ENCODE measurements at places on chromosomes 3 and 15.

GRCh38 chr15:92629975-92630626 lies 25.5 kb downstream of the FAM174B start:
- no peak for DNase-seq

DNA sequence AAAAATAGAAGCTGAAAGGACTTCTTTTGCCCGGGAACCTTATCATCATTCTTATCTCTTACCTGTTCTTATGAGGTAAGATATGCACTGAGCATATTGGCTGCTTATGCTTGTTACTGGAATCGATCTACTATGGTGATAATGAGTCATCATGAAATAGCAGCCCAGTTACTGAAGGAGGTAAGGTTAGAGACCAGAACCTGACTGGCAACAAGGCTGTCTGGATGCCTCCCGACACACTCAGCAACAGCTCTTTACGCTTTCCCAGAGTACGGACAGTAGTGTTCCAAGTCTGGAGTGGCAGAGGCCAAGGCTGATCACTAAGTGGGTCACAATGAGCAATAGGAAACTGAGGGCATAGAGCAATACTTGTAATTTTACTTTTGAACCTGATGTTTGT lies 314.1 kb downstream of the NLGN1 start:
- DNase-seq, result no peak

DNA sequence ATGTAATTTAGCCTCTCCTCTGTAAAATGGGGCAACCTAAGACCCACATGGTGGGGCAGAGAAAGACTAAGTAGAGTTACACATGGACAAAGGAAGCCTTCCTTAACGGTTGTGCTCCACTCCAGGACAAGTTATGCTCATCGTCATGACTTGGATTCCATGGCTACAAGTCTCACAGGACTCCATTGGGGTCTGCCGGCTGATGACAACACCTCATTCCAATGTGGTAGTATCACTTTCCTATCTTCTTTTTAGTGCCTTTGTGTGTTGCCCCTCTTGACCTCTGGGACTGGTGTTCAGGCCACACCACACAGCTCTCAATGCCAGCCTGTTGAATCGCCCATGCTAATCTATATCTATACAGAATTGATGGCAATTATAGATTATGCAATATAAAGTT lies 181.3 kb upstream of the WNT5A start:
- DNase-seq, result no peak

DNA sequence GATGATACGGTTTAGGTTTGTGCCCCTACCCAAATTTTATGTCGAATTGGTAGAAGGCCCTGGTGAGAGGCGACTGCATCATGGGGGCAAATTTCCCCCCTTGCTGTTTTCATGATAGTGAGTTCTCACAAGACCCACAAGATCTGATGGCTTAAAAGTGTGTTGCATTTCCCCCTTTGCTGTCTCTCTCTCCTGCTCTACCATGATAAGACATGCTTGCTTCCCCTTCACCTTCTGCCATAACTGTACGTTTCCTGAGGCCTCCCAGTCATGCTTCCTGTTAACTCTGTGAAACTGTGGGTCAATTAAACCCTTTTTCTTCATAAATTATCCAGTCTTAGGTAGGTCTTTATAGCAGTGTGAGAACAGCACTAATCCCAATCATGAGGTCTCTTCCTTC lies 381.2 kb downstream of the RSL24D1 start:
- no peak for DNase-seq

DNA sequence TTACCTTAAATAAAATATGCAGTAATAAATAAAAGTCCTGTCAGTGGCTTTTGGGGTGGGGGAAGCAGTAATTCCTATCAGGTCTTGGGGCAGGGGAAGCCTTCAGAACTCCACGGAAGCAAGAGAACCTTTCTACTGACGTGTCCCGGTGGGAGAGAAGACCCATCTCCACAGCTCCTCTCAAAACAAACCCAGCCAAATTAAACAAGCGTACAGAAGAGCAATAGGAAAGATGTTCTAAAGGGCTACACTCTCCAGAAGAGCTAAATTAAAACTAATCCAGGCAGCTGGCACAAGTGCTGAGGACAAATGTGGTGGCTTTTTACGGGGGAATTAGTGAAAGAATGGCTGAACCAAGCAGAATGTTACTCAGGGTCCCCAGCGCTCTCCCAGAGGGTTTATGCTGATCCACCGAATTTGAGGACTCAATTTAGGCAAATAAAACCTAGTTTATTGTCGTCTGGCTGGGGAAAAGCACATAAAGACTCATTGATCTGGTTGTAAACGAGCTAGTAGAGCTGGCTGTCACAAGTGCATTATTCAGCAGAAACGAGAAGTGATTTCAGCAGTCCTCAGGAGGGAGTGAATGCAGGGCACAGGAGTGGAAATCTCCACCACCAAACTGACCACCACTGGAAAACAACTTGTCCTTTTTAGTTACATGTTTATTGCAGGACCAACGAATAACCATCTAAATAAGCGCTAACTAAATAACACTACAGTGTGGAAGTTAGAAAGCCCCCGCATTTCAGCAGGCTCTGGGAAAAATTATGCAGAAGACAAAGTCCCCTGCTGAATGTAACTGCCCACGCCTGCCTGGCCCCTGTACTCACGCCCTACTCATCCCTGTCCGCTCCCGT lies 13.5 kb downstream of the BFSP2 start:
- peak; percentile 30 for DNase-seq

DNA sequence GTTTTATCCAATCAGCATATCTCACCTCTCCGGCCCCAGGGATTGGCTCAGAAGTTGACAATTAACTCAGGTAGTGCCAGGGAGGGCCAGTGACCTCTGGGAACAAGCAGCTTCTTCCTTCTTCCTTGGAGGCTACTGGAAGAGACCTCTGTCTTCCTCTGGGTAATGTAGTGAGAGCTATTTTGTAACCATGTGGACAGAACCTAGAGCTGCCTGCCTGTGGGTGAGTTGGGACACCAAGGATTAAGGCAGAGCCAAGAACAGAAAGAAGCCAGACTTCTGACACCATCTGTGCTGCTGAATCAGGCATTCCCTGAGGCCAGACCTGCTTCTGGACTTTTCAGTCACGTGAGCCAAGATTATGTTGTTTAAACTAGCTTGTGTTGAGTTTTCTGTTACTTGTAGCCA lies 5.9 kb upstream of the NDUFAF1 start:
- DNase-seq, result no peak

GRCh38 chr3:58628823-58629562 lies 37.6 kb downstream of the FAM3D start:
- DNase-seq, result no peak

DNA sequence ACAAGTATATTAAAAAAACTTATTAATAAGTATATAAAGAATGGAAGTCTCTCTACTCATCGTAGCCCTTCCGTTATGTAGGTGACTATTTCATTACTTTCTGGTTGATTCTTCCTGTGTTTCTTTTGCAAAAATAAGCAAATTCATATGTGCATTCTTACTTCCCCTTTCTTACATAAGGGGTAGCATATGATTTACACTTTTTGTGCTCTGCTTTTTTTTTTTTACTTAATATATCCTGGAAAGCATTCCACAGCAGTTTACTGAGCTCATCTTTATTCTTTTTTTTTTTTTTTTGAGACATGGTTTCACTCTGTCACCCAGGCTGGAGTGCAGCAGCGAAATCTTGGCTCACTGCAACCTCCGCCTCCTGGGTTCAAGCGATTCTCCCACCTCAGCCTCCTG lies 12.9 kb downstream of the SCAMP5 start:
- DNase-seq, result no peak

GRCh38 chr3:98690876-98691275 lies 72.3 kb upstream of the ST3GAL6 start:
- no peak for DNase-seq

GRCh38 chr3:122794779-122795673 lies at the start of gene SLC49A4:
Gene SLC49A4, plus strand, starts transcription at chr3:122795069. Its CDS starts 124 bp downstream, at chr3:122795193.
- DNase-seq, result peak; percentile 80

DNA sequence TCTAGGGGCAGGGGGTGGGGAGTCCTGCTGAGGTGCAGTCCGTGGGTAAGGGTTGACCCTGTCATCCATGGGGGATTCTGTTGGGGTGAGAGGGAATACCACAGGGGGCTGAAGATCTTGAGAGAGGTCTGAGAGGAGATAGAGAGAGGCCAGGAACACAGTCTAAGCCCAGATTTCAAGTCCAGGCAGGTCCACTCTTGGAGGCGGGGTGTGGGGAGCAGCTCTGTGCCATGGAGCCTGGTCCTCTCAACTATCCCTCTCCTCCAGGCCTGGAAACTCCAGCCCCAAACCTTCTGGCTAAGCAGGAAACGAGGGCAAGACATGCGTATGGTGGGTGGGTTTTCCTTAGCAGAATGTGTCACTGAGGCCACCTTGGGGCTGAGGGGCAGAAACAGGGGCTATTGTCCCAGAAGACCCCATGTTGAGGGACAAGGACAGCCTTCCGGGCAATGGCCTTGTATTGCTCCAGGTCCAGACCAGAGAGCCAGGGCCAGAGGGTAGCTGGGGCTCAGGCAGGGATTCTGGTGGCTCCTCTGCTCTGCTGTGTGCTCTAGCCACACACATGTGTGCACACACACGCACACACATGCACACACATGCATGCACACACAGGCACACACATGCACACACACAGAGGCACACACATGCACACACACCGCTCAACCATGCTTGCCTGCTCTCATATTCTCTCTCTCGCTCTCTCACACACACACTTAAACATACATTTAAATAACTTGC lies 48.6 kb upstream of the MAGEF1 start:
- DNase-seq, result no peak

DNA sequence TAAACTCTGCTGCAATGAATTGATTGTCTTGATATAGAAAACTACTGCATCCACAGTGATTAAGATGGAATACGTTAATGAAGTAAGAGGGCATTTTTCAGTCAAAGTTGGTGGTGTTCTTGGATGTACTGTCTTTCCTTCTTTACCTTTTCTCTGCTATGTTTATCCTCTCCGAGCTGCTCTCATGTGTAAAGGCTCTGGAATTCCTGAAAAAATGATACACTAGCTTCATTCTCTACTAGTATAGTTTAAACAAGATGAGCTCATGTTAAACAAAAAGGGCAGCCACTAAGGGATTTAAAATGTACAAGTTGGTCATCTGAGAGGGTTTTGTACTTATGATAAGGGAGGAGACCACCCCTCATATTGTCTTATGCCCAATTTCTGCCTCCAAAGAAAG lies 504.6 kb upstream of the NECTIN3 start:
- no peak for DNase-seq

- DNase-seq, result no peak
Measured at GRCh38 chr3:144457758-144458157, 486.1 kb downstream of the DIPK2A start.

DNA sequence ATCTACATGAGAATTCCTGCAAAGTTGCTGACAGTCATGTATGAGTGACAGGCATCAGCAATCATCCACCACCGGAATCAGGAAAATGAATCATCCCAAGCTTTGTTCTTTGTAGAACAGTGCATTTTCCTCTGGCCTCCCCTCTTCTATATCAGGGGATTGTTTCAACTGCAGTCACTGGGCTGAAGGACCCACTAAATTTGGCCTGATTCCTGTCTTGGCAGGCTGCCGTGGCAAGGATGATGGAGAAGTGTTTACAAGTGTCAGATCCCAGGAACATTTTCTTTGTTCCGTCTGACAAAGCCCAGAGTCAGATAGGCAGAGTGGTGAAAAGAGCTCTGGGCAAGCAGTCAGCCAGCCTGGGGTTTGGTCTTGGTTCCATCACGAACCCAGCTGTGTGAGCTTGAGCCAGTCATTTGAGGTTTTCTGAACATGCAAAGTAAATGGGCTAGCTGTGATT lies 175.1 kb upstream of the TSC22D2 start:
- peak; percentile 42 for DNase-seq

DNA sequence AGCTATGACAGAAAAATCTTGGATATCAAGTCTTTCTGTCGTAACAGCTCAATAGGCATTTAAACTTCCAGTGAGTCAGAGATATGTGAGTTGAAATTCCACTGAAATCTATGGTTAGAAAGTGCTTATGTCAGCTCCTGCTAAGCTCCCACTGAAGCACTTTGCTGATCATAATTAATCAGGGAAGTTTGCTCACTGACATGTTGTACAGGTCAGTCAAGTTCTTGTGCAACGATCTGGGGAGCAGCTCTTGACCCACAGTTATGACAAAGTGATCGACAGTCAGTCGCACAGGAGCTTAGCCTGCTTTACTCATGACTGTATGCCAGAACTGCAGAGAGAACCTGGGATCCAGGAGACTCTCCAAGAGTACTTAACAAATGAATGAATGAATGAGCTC lies 453.5 kb downstream of the SOX2 start:
- no peak for DNase-seq

GRCh38 chr3:31967592-31967991 lies 13.5 kb downstream of the OSBPL10 start:
- no peak for DNase-seq

DNA sequence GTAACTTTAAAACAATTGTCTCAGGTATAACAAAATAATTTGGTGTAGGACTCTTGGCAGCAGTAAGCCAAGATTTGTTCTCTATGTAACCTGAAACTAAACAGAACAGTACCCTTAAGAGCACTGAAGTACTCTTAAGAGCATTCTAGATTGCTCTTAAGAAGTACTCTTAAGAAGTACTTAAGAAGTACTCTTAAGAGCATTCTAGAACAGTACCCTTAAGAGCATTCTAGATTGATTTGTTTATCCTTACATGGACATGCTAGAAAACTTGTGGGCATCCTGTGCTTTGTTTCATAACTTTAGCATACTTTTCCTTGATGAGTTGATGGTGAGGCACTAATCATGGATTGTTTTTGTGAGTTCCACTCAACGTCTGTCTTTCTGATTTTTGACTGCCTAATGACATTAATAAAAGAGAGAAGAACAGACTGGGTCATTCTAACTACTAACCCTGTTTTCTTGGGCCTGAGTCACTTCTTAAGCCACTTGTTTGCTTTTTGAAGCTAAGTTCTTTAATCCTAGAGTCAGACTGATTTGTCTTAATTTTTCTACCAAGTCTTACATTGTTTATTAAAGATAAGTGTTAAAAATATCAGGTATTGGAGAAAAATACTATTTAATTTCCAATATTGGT lies 57.2 kb upstream of the UTS2B start:
- DNase-seq, result no peak

DNA sequence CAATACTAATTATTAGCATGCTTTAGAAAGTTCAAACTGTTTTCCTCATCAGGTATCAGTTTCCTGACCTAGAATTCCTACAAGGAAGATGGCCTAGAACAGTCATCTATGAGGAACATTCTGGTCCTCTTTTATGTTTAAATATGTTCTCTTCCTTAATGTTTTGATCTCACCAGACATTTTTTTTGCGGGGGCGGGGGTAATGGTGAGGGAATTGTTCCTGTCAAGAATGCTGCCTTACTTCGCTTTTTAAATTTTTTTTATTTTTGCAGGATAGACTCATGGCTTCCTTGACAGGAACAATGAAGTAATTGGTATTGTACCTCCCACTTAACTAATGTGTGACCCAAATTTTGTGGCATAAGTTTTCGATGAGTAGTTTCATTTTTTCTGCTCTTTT lies 44.3 kb upstream of the NANOGP8 start:
- DNase-seq, result peak; percentile 83

DNA sequence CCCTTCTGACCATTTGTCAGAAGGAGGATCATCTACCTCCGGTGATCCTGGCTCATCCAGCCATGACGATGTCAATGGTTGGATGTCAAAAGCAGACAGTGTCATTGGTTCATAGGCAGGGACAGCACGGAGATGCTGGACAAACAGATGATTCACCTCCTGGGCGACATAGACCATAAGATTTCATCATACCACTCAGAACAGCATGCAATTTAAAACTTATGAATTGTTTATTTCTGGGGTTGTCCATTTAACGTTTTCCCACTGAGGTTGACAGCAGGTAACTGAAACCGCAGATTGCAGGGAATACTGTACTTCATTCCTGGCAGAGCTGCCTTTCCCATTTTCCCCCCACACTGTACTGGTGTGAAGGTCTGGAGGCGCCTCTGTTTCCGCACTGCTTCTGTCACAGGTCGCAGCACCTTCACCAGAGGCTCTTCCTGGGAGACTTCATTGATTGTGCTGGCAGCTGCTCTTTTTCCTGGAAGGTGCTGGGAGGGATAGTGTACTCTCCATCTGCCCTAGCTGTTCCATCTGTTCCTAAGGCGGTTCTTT lies 32.5 kb upstream of the TMOD3 start:
- no peak for DNase-seq

All from putamen (tissue), 1 donor.